ENCODE measurements at places on chromosomes 13 and 19.
A peak's percentile ranks its signal among the peaks of the same experiment; 100 is the strongest.

- DNase-seq: no peak
Observed at GRCh38 chr13:77124423-77124822, 97.5 kb upstream of the FBXL3 start.

GRCh38 chr13:30375265-30375835 is 46.9 kb upstream of the UBE2L5 start:
- no peak for DNase-seq

DNA sequence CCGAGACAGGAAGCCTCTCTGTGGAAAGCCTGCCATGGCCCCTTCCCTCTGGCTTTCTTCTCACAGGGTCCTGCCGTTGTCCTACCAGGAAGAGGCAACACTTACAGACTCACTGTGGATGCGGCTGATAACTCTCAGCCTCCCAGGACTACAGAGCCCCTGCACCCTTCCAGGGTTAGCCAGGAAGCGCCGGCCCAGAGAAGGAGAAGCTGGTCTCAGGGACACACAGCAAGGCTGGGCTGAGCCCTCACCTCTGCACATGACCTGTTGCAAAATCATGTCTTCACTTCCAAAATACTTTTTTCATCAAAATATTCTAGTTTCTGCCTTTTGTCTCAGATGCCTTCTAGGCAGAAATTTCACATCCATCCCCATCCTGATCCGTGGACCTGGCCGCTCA is 1.9 kb downstream of the CEACAM20 start:
- DNase-seq: no peak

DNA sequence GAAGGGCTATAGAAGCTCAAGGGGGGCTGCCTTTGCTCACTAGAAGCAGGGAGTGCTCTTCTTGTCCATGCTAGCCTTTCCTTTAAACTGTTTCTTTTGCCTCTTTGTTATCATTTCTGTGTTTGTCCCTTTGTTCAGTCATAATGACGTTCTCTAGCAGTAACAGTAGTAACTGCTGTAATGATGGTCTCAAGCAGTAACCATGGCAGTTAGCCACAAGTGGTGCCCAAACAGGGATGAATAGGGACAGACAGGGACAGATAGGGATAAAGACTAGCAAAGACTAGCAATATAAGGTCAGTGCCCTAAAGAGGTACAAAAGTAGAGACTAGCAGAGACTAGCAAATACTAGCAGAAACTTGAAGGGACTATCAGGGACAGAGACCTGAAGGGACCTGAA is 869.0 kb upstream of the PRR20A start:
- no peak for DNase-seq

- no peak for DNase-seq
Observed at GRCh38 chr19:52734331-52734892, 432 bp downstream of the ZNF611 start.

- DNase-seq: no peak
Observed at GRCh38 chr13:97630725-97631124, 196.8 kb downstream of the RAP2A start.

DNA sequence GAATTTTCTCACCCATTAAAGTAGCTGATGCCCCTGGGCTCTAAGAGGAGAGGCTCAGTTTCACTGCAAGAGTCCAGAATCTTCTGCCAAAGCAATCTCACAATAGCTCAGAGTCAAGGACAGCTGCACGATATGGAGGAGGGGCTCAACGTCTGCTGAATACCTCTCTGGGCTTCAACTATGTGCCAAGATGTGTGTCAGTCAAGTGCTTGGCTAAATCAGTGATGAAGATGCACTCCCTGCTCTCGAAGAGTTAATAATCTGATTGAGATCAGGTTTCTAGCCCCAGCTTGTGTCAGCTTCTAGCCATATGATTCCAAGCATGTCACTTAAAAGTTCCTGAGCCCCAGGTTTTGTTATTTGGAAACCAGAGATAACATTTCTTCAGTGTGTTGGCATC is 46.8 kb downstream of the KLF12 start:
- DNase-seq: no peak

GRCh38 chr19:19606021-19606420 is 12.5 kb downstream of the PBX4 start:
- peak; percentile 45 for DNase-seq

DNA sequence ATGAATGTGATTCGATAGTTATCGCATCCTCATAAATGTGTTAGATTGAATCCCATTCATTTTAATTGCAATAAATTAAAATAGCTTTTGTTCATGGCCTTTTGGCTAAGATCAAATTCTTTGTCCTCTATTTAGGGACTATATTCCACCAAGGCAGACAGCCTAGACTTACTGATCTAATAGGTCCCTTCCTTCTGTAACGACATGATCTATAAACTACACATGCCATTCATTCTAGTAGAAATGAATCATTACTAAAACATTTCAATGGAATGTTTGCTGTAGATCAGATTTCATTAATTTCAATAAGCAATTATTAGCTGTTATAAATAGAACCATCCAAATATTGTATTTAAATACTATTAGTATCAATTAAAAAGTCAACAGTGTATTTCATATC is 526.6 kb upstream of the KLHL1 start:
- DNase-seq: no peak

GRCh38 chr19:14115756-14116155 is 1.8 kb downstream of the PRKACA start:
- no peak for DNase-seq

DNA sequence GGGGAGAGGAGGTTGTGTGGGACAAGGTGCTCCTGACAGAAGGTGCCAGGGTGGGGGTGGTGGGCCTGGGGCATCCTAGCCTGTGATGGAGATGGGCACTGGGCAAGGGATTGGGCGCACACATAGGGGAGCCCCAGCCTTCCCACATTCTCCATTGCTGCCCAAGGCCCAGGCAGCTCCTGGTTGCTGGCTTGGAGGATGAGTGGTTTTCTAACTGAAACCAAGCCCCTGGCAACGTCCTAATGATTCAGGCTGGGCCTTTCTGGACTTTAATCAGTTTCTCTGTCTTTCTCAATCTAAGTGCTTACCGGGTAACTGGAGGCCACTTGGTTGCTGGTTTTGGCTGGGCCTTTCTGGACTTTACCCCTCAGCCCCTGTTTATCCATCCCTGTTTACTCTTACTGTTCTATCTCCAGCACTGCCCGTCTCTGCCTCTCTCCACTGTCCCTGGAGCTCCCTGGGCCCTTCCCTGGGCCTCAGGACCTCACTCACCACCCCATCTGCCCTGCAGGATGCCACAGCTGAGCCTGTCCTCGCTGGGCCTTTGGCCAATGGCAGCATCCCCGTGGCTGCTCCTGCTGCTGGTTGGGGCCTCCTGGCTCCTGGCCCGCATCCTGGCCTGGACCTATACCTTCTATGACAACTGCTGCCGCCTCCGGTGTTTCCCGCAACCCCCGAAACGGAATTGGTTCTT is 354 bp downstream of the CYP4F3 start:
- DNase-seq: no peak

GRCh38 chr13:57631596-57632275 is at the start of gene PCDH17:
PCDH17 (plus strand) TSS chr13:57631744; CDS start chr13:57632547, 803 bp downstream.
- no peak for DNase-seq

Measured in activated T-cell treated with anti-CD3 and anti-CD28 coated beads, Interleukin-2, amount 50 U/mL, for 72 hours (primary cell).